ENCODE measurements at places on chromosomes 2 and 18. TPM values are rescaled to one million over a fixed set of nuclear protein-coding genes. Genes with fewer than 3 reads are reported as not detected.

Gene DSG1
- not detected for polyA plus RNA-seq

Gene NCKAP5
- not detected for polyA plus RNA-seq

Gene CHAC2
- 4.3 TPM for polyA plus RNA-seq

Gene ACTR1B
- 15.3 TPM for polyA plus RNA-seq

Gene CXCR1
- 13.0 TPM for polyA plus RNA-seq

Gene UCN
- polyA plus RNA-seq: not detected

Gene ALK
- not detected for polyA plus RNA-seq

Data from immature natural killer cell (primary cell).